ENCODE measurements at places on chromosomes 3 and 15. TPM values are rescaled to one million over a fixed set of nuclear protein-coding genes. Genes with fewer than 3 reads are reported as not detected.

GRCh38 chr3:127207727-127208482 lies 15.0 kb downstream of the PRR23E start:
- no peak for DNase-seq

DNA sequence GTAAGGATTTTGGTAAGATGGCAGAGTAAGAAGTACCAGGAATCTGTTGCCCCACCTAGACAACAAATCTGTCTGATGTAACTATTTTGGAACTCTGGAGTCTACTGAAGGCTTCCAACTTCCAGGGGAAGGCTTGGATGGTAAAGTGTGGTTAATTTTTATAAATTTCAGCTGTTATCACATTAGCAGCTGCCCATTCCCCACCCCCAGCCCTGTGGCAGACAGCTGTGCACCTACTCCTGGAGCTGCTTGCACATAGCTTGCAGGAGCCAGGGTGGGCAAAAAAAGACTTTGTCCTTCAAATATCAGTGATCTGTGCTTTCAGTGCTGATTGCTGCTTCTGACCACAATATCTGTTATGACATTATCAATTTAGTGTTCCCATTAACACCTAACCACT lies 47.4 kb downstream of the FRMD5 start:
- no peak for DNase-seq

- DNase-seq: no peak
These were observed 311.5 kb downstream of the CACNA2D3 start for GRCh38 chr3:54433846-54434245.

GRCh38 chr15:78415284-78415683 lies 22.7 kb upstream of the IREB2 start:
- DNase-seq: no peak

The GREM1 gene
- 26.0 TPM for total RNA-seq

DNA sequence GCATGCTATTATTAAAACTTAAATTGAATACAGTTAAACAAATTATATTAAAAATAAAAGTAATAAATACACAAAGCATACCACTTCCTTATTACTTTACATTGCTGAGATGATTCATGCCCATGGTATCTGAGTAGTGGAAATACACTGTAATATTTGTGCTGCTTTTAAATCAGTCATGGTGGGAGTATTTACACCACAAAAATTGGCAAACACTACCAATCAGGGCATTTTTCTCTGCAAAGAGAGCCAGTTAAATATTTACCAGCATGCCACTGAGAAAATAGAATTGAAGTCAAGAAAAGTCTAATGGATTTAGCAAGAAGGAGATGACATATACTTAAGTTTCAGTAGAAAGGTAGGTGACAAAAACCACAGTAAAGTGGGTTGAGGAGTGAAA lies 19.6 kb downstream of the PPARG start:
- DNase-seq: no peak

- DNase-seq: no peak
These were observed at the start of gene SLC51B for GRCh38 chr15:65044724-65045481. TSS of gene SLC51B (plus strand) at chr15:65045387. CDS start at chr15:65050005, 4,618 bp downstream.

The BNC1 gene
- total RNA-seq: 1.1 TPM

DNA sequence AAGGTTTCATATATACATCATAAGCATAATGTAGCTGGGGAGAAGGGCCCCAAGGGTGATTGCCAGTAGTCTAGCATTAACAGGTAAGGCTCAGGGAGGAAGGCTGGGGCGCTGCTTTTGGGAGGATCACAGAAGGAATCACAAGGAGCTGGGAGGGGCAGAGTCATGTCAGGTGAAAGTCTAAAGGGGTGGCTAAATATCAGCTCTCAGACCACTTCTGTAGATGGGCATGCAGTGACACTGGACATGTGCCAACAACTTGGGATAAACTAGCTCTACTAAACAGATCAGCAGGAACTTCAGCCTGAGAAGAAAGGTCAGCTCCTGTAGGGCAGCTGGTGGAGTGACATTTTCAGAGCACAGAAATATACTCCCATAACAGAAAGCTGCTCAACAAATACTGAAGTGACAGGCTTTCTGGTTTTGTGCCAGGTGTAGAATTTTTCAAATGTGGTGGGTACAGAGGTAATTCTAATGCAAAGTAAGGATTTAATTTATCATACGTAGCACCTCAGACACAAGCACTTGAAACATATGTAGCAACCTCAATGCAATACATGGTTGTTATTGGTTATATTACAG lies 79.4 kb downstream of the PEX5L start:
- no peak for DNase-seq

GRCh38 chr3:94115482-94115881 lies 52.6 kb downstream of the NSUN3 start:
- no peak for DNase-seq

- DNase-seq: no peak
These were observed 81.8 kb downstream of the NFKBIZ start for GRCh38 chr3:101931081-101931480.

The TRIM59 gene
- 7.0 TPM for total RNA-seq

DNA sequence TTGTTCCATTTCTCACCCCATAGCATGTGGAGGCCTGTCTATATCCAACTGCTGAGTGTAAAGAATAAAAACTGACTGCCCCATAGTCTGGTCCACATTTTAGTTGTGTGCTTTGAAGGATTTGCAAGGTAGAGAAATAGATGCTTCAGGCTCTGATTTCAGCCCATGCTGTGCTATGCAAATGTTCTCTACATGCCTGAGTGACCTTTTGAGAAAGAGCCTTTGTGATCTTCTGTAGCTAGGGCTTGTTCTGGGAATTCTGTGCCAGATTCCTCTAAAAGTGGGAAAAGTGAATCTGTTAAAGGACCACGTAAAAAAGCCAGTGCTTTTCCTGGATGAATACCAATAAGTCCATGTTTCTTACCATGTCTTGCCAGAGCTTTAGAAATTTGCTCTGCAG lies 5.2 kb downstream of the KCTD6 start:
- DNase-seq: no peak

DNA sequence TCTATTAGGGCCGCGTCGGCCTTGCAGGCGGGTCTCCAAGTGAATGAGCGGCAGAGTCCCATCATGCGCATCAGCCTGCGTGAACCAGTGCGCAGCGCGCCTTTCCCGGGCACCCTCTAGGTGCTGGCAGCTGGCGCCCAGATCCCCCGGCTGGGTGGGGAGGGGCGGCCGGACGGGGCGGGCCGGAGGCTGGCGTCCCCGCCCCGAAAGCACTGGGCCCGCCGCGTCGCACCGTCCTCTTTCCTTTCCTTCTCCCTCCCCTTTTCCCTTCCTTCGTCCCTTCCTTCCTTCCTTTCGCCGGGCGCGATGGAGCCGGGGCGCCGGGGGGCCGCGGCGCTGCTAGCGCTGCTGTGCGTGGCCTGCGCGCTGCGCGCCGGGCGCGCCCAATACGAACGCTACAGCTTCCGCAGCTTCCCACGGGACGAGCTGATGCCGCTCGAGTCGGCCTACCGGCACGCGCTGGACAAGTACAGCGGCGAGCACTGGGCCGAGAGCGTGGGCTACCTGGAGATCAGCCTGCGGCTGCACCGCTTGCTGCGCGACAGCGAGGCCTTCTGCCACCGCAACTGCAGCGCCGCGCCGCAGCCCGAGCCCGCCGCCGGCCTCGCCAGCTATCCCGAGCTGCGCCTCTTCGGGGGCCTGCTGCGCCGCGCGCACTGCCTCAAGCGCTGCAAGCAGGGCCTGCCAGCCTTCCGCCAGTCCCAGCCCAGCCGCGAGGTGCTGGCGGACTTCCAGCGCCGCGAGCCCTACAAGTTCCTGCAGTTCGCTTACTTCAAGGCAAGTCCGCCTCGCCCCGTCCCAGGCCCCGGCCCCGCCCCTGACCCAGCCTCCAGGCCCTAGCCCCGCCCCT lies at the start of gene CRTAP:
CRTAP (plus strand) TSS at position 243 of the 850 bp plus-strand sequence; CDS start at position 307, 64 bp downstream.
- peak; percentile 97 for DNase-seq

All from ureter (tissue), 1 donor.